ENCODE measurements at places on chromosomes 2 and 18. TPM values are rescaled to one million over a fixed set of nuclear protein-coding genes. Genes with fewer than 3 reads are reported as not detected.

DNA sequence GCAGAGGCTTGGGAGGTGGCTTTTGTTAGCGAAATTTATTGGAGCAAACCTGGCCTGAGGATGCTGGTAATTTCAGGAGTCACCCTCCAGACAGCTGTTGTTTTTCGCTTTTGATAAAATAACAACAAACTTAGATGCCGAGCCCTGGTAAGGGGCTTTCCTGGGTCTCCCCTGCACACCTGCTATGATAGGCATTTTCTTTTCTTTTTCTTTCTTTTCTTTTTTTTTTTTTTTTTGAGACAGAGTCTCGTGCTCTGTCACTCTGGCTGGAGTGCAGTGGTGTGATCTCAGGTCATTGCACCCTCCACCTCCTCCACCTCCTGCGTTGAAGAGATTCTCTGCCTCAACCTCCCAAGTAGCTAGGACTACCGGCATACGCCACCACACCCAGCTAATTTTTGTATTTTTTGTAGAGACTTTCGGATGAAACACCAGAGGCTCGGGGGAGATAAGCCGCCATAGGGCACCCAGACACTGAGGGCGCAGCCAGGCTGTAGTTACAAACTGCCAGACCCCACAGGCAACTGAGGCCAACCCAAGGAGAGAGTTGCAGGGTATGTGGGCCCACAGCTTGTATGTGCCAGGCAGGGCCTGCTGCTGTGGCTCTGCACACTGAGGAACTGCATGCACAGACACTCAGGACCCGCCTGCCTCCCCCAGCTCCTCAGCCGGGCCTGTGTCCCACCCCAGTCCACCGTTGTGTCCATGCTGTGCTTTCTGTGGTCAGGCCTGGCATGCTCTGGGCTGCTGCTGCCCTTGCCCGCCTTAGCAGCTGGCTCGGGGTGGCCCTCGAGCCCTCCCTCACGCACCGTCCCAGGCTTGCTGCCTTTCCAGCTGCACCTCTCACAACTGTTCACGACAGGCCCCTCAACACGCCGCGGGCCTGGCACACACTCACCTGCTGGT is 3.9 kb downstream of the GYPC start:
- no peak overlapping the region for H3K27ac ChIP-seq
- no peak for DNase-seq
- H3K4me3 ChIP-seq: no peak overlapping the region
- no peaks in the 10 kb centered on the region for H3K27me3 ChIP-seq
- peaks cover 20% of the 10 kb centered on the region for H3K4me1 ChIP-seq

Gene REEP1
- not detected for total RNA-seq

DNA sequence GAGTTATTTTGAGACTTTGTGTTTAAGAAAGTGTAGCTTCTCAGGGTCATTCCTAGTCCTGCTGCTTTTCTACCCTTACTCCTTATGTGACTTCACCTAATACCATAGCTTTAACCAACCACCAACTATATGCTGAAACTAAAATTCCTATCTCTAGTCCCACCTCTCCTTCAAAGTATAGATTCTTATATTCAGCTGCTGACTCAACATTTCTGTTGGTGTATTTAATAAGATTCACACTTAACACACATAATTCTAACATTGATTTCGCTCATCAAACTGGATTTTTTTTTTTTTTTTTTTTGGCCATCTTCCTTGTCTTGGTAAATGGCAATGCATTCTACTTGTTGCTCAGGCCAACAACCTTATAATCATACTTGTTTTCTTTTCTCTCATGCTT is 30.1 kb downstream of the TAF1B start:
- H3K4me3 ChIP-seq: no peak overlapping the region
- DNase-seq: no peak
- H3K27me3 ChIP-seq: no peaks in the 10 kb centered on the region
- peaks cover 69% of the 10 kb centered on the region for H3K36me3 ChIP-seq

GRCh38 chr2:46486436-46486835 is 7.1 kb downstream of the TMEM247 start:
- H3K27me3 ChIP-seq: no peaks in the 10 kb centered on the region
- H3K4me1 ChIP-seq: peaks cover 16% of the 10 kb centered on the region
- H3K27ac ChIP-seq: no peak overlapping the region
- no peak for DNase-seq
- H3K36me3 ChIP-seq: no peaks in the 10 kb centered on the region
- no peak overlapping the region for H3K4me3 ChIP-seq

Gene MARCO
- total RNA-seq: 2.4 TPM

Gene DSG4
- total RNA-seq: not detected
